NCI-H2227 treated with DMSO at 0.1 percent for 48 hours (cell line): ENCODE measurements at places on chromosomes 16 and 17.

DNA sequence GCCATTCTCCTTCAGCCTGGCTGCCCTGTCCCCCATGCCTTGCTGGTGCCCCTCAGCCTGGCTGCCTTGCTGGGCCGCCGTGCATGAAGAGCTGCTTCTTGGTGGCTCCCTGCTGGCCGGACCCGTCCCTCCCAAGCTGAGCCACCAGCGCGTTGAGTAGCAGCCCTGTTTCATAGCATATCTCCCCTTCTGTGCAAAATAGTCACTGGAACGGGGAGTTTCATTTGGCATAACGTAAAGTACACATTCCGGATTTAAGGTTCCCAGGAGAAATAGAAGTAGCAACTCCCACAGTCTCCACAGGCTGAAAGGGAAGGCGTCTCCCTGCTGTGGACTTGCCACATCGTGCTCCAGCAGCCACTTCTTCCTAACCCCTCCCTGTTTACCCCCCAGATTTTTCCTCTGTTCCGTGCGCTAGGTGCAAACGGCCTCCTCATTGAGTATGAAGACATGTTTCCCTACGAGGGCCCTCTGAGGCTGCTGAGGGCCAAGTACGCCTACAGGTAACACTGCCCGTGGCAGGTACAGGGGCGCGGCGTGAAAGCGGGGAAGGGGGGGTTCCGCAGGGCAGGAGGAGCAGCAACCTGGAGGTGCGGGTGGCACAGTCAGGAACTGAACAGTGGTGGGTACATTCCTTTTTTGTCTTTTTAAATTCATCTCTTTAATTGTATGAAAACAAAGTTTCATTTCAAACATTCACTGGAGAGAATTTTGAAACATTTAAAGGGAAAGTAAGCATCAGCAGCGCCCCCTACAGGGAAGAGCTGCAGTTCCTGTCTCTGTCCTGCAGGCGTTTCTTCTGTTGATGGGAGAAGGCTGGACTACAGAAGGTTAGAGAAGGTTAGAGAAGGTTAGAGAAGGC is 5.8 kb upstream of the OGFOD3 start:
- DNase-seq: no peak

DNA sequence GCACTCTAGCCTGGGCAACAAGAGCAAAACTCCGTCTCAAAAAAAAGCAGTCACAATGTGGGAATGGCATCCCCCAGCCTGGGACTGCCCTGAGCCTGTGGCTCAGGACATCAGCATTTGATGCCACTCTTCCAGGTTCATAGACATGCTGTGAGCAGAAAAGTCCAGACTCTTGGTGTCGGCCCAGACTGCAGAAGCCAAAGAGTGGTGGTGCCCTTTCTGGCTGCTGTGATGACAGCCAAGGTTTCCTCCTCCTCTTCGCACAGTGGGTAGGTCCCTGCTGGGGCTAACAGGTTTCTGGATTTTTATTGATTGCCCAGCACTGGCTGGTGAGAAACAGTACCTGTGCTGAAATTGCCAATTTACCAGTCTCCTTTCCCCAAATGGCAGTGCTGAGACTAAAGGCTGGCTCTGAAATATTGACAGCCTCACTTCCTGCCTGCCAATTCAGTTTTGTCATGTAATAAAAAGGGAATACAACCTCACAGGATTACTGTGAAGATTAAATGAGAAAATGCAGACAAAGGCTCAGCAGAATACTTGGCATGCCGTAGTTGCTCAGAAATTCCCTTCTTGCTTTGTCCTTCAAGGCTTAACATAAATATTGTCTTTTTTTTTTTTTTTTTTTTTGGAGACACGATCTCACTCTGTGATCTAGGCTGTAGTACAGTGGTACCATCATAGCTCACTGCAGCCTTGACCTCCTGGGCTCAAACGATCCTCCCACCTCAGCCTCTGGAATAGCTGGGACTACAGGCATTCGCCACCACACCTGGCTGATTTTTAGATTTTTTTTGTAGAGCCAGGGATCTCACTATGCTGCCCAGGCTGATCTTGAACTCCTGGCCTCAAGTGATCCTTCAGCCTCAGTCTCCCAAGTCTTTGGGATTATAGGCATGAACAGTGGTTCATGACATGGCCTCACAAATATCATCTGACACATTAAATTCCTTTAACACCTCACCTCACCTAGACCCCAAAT is 15.5 kb upstream of the UBE2G1 start:
- DNase-seq: no peak

- no peak for DNase-seq
Observed at GRCh38 chr17:17056156-17056539, 13.9 kb downstream of the MPRIP start.

- DNase-seq: no peak
Observed at GRCh38 chr16:82092711-82093110, 57.7 kb downstream of the HSD17B2 start.
